Cerebellar nuclear complex (tissue), 1 donor: ENCODE measurements at places on chromosomes 6 and 20.

- no peak for DNase-seq
Measured at GRCh38 chr6:78962448-78962847, 95.1 kb downstream of the IRAK1BP1 start.

GRCh38 chr6:85945459-85946185, 302.9 kb upstream of the SYNCRIP start:
- DNase-seq = peak; percentile 72

DNA sequence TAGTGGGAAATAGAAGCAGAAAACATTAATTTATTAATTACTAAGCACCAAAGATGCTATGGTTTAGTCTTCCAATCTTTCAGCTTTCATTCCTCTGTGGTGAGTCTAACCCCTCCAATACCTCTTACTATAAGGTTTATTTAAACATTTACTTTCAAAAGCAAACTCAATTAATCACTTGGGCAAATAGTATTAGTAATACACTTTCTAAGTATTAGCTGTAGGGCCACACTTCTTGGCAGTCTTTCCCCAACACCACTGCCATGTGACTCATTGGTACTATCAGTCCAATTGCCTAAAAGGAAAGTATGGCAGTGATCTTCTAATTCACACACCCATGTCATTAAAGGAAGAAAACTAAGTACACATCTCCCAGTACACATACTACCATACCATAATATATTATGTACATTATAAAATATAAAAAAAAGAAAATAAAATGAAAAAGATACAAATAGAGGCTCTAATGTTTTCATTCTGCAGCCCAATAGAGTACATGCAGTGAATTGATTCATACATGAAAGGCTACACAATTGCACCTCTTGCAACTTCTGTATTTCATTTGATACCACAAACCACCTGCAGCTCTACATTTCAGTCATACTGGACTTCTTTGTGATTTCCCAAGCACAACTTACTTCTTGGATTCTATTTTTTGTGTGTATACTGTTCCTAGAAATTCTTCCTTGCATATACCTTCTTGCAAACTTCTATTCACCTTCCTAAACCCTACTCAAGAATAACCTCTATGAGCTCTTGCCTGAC, 218.6 kb downstream of the PKHD1 start:
- no peak for DNase-seq

GRCh38 chr6:15352845-15353244, 107.0 kb downstream of the JARID2 start:
- DNase-seq = no peak

DNA sequence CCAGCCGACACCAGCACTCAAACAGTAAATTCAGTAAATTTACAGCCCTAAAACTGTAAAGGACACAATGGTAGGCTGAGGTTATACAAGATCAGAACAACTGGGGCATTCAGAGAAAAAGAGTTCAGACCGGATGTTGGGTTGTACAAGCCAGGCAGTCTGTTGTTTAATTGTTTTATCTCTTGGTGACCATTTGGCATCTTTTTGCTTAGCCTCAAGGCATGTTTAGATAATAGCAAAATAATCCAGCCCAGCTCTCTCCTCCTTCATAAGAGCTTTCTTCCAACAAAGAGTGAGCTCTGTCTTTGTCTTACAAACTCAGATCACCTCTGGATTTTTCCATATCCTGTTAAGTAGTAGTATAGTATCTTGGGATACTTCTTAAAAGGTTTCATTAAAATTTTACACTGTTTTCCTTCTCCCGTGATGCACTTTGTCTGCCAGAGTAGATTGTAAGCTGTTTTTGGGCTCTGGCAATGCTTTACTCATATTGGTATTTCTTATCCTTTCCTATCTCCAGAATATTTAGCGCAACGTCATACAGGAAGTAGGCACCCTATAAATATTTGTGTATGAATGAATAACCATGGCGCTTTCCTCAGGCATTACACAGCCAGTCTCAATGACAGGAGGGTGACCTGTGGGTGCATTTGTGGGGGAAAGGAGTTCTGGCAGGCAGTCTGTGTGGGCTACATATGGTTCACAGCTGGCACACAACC, 35.6 kb upstream of the TRAM2 start:
- DNase-seq = no peak

- no peak for DNase-seq
Measured at GRCh38 chr6:15621203-15622044, 41.4 kb downstream of the DTNBP1 start.

DNA sequence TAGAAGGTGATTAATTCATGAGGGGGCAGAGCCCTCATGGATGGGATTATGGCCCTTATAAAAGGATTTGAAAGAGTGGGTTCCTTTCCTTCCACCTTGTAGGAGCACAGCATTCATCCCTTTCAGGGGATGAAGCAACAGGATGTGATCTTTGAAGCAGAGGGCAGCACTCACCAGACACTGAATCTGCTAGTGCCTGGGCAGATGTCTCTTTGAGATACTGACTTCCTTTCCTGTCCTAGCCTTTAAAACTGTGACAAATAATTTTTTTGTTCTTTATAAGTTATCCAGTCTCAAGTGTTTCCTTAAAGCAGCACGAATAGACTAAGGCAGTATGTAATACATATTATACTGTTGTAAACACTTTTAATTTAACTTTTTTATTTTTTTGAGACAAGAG, 538.6 kb upstream of the RNF217 start:
- no peak for DNase-seq

DNA sequence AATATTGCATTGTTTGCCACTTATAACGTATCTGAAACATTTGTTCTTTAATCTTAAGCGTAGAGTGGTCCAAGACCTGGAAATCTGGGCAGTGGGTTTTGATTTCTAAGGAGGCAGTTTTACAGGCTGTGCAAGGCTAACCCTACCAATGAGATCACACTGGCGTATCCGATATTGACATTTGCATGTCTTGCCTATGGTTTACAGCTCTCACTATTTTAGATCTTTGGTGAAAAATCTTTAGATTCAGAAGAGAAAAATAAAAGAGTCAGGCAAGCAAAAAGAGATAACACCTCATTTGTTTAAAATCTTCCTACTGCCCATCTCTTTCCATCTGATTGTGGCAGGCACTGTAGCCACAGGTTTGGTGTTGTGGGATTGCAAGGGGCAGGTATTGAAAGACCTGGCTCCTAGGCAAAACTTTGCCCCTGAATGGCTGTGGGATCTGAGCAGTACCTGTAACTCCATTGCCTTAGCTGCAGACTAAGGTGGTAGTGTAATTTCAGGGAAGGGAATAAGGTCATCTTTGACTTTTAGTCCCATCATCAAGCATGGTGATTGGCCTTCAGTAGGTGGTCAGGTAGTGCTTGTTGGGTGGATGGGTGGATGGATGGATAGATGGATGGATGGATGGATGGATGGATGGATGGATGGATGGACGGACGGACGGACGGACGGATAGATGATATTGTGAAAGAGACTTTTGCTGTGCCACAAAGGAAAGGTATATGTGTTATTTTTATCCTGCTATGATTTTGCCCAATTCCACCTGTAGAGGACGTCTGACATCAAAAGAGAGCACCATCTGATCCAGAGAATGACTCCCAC, 1.9 kb downstream of the TNFAIP3 start:
- DNase-seq = no peak

DNA sequence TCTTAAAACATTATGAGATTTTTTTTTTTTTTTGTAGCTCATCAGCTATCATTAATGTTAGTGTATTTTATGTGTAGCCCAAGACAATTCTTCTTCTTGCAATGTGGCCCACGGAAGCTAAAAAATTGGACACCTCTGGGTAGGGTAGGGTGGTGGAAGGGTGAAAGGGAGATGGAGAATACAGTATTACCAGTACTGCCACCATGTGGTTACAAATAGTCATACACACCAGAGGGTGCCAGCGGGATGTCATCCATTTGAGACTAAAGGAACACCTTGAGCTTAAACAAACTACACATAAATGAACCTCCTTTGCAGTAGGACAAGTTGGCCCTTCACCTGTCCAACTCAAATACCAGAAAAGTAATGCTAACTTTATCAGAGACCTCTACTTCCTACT, 601.9 kb downstream of the HTR1B start:
- no peak for DNase-seq

DNA sequence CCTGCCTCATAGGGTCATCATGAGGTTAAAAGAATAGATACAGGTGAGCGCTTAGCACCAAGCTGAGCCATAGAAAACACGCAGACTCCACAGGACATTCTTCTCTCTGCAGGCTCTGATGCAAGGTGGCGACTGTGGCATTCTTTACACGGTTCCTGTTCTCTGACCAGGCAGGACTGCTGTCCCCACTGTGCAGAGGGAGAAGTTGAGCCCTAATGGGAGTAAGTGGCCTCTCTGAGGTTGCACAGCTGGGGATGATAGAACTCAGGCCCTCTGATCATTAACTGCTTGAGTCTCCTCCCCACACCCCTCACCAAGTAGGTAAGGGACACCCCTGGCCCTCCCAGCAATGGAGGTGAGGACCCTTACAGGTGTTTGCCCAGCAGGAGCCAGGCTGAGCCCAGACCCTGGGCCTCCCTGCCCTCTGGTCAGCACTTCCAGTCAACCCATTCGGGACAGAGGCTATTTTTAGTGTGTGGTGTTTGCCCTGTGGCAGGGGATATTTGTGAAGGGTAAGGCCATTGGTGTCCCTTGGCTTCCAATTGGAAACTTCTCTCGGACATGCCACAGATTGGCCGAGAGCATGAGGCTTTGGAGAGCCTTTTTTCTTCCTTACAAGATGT, 116.8 kb downstream of the VEGFA start:
- DNase-seq = no peak

DNA sequence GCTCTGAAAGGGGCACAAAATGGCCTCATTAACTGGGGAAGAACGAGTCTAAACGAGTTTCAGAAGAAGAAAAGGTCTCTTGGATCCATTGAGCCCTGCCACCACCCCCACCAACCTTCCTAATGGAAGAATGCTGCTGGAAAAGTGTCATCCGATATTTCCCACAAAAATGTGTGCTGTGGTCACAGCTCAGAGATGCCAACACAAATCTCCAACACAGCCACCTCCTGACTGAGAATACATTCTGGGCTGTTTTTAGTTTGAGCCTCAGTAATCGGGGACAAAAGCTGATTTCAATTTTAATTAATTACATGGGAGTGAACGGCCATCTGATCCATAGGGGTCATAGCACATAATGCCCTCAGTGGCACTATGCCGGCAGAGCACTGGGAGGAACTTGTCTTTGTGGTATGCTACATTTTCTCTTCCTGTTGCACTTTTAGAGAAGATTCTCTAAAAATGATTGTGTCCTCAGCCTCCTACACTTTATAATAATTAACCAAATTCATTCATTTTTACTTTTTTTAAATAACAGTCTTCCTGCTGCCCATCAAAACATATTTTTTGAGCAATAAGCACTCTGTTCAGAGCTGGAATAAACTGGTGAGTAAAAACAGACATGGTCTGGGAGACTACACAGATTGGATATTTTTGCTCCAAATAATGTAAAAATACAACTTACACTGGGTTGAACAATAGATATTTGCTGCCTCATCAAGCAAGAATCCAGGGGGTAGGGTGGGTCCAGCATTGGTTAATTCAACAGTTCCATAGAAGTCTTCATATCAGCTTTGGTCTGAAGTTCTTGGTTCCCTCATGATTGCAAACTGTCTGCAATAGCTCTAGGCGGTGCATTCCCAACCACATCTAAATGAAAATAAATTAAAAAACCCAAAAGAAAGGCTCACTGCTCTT, 143.6 kb upstream of the TMEM170B start:
- DNase-seq = no peak

GRCh38 chr20:64116541-64117431, 9.4 kb upstream of the NPBWR2 start:
- no peak for DNase-seq

GRCh38 chr6:53673162-53673727, 7.7 kb upstream of the KLHL31 start:
- DNase-seq = no peak

GRCh38 chr6:31871046-31871659, 7.6 kb downstream of the SLC44A4 start:
- DNase-seq = no peak

DNA sequence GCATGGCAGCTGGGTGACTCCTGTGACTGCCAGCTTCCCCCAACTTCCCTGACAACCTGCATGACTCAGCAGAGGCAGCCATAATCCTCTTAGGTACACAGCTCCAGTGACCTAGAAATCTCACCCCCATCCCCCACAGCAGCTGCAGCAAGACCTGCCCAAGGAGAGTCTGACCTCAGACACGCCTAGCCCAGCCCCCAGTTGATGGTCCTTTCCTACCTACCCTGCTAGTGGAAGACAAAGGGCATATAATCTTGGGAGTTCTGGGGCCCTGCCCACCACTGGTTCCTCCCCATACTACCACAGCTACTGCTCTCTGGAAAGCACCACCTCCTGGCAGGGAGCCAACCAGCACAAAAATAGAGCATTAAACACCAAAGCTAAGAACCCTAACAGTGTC, 90.2 kb downstream of the F13A1 start:
- no peak for DNase-seq

DNA sequence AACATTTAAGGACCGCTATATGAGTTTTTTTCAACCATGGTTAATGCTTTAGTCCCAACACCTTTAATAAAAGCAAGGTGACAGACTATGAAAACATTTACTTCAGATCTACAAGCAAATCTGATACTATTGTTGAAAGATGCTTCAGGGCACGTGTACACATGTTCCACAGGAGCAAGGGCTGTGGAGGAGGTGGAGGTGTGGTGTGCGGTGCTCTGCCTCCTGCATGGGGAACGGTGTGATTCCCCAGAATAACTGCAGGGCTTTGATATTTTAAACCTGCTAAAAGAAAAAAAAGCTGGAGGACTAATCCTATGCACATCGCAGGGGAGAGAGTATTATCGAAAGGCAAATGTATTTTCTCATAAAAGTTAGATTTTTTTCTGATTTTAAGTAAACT, 188.1 kb upstream of the CEP162 start:
- no peak for DNase-seq

DNA sequence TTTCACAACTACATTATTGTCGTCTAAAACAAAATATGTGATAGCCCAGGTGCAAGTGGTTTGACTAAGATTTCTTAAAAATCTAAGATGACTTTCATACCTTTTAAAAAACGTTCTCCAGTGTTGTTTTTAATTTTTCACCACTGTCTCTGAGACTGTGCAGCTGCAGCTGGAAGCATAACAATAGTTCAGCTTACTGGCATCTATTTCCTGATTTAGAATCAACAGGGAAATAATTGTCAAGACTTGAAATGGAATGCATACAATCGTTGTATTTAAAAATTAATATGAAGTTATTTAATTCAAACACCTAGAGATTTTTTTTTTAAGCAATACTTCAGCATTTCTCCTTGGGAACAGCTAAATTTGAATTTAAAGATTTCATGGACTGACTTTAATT, 982.0 kb upstream of the EPHA7 start:
- DNase-seq = no peak

GRCh38 chr6:104995989-104996617, 39.2 kb downstream of the LIN28B start:
- DNase-seq = no peak
